IPS-NIHi11 (cell line): ENCODE measurements at places on chromosomes 4 and X.

DNA sequence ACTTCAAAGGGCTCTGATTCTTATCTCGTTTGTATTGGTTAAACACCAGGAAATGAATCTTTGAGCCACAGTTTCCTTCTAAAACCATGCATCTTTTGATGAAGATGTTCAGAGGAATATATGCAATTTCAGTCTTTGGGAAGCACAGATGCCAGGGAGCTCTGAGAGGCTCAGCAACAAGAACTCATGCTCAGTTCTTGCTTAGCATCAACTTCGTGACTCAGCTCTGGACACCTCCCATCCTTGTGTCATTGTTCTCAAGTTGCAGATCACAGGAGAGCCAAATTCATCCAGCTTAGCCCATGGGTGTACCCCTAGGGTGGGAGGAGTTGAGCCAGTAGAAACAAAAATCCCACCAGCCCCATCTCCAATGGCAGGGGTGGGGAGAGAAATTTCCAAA is 219.6 kb upstream of the MAOA start:
- no peak for DNase-seq

- no peak for DNase-seq
Measured at GRCh38 chrX:16516232-16516876, 133.6 kb upstream of the S100G start.

GRCh38 chrX:102155806-102156179 is at the start of gene BEX5:
BEX5 (minus strand) TSS chrX:102155977; CDS start chrX:102154265, 1,712 bp downstream.
- peak; percentile 35 for DNase-seq

- no peak for DNase-seq
Measured at GRCh38 chr4:16067515-16067914, 16.3 kb downstream of the PROM1 start.

DNA sequence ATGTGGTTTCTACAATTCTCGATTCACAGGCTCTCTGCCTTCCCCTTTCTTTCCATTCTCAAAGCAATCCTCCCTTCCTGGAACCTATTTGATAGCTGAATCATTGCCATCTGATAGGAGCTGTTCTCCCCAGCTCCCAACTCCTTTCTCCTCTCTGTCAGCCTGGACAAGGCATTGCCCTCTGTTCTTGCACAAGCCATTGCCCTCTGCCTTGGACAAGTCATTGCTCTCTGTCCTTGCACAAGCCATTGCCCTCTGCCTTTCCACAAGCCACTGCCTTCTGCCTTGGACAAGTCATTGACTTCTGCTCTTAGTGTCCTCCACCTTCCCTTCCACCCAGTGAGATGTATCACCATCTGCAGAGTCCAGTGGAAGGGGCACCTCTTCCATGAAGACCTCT is 256.1 kb upstream of the STS start:
- DNase-seq: no peak

GRCh38 chrX:1481636-1482529 is 29.2 kb upstream of the ASMTL start:
- peak; percentile 52 for DNase-seq

- DNase-seq: peak; percentile 57
Measured at GRCh38 chr4:122827258-122827878, 737 bp downstream of the FGF2 start.

DNA sequence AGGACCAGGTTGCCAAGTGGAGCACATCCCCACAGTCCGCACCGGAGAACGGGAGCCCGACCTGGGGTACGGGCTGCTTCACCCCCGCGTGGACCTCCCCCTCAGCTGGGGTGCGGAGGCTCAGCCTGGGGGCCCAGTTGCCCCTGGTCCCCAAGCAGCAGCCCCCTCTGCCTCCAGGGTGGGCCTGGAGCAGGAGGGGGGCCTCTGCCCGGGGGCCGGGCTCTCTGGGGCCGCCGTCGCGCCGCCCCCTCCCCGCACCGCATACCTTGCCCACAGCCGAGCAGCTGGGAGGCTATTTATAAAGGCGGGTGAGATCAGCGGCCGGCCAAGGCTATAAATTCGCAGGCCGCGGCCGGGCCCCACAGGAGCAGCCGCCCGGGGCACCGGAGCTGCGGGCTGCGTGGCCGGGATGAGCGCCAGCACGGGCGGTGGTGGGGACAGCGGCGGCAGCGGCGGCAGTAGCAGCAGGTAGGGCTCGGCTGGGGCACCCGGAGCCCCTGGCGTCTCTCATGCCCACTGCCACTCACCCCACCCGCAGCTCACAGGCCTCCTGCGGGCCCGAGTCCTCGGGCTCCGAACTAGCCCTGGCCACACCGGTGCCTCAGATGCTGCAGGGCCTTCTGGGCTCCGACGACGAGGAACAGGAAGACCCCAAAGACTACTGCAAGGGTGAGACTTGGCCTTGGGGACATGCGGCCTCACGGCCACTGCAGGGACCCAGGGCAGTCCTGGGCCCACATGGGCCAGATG is at the start of gene SRPK3:
TSS of gene SRPK3 (plus strand) at position 364 of the 750 bp plus-strand sequence. CDS start at position 410, 46 bp downstream.
- DNase-seq: no peak

- DNase-seq: no peak
Measured at GRCh38 chr4:89277412-89277811, 30.2 kb downstream of the GPRIN3 start.
